NCI-H187 (cell line): ENCODE measurements at places on chromosomes 11 and 22.

GRCh38 chr11:128282053-128282452 is 305.3 kb downstream of the ETS1 start:
- DNase-seq, result no peak

- DNase-seq, result no peak
These were observed 82.7 kb upstream of the EED start for GRCh38 chr11:86161837-86162236.

DNA sequence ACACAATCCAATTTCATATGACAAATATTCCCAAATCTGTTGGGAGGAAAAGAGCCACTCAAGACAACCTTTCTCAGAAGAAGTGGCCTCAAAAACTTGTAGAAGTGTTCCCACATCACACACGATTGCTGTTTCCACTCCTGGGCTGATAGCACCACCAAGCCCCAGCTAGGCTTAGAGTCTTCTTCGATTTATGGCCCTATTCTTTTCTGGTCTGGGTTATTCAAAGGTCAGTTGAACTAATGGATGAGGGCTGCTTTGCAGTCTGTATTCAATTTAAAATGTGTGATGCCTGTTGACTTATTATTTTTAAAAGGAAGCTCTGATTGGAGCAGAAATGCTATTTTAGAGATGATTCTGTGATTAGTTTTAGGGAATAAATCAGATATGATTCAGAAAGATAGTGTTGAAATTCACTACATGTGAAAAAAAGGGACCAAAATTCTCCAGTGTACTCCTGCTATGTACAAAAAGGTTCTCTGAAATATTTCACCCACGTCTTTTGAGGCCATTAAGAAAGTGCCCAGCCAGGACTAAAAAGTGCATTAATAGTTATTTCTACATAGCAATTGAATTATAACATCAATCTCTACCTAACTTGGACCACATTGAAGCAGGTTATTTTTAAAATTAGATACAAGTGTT is 57.3 kb upstream of the SPON1 start:
- no peak for DNase-seq

- no peak for DNase-seq
These were observed 112.6 kb downstream of the ST3GAL4 start for GRCh38 chr11:126468102-126468521.

DNA sequence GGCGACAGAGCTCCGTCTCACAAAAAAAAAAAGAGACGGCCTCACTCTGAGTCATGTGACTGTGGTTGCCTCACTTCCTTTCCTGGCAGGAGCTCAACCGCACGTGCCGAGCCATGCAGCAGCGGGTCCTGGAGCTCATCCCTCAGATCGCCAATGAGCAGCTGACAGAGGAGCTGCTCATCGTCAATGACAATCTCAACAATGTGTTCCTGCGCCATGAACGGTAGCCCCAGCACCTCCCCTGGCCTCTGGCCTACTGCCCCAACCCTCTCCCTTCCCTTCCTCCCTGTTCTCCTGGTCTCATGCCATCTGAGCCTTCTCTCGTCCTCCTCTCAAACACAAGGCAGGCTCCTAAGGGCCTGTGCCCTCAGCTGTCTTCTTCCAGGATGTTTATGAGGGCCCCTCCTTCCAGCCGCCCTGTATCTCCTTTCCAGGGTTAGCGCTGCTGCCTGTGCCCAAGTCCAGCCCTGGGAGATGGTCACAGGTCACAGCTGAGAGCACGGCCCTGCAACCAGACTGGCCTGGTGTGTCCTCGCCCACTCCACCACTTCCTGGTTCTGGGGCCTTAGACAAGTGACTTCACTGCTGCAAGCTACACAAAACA is 30.7 kb downstream of the TOM1 start:
- no peak for DNase-seq

- no peak for DNase-seq
These were observed 127.9 kb upstream of the NECTIN1 start for GRCh38 chr11:119856681-119857485.

DNA sequence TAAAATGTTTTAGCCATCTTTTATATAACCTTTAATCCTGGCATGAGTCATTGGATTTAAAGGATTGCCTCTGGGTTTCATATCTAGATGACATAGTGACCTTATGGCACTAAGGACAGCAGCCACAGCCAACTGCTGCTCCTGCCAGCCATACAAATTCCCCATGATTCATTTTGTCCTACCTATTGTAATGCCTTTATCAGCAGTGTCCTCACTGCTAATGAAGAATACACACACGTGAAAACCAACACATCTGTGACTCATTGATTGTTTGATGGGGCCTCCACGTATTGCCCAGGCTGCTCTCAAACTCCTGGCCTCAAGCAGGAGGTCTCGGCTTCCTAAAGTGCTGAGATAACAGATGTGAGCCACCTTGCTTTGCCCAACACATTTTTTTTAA is 1.8 kb downstream of the LDHAL6A start:
- no peak for DNase-seq

GRCh38 chr11:38510041-38510440 is 1912.0 kb upstream of the RAG2 start:
- no peak for DNase-seq

DNA sequence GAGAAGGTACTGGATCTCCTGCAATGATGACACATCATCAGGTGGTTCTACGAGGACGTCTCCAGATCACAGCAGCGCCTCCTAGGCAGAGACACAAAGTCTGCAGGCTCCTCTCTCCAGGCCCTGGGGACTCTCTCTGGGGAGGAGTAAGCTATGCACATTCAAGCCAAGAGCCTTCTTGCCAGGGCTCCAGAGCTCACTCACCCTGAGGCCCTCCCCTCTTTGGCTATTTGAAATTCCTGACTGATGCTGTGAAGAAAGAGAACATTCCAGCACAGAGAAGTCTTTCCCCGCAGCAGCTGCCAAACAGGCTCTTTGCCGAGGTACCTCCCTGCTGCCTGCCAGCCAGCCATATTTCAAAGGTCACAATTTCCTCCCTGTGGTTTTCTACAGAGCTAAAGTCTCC is 204.9 kb downstream of the CSNK2A3 start:
- DNase-seq, result no peak
